Suprapubic skin (tissue), 4 donors: ENCODE measurements at places on chromosomes 16 and 17. TPM values are rescaled to one million over a fixed set of nuclear protein-coding genes. Genes with fewer than 3 reads are reported as not detected.

The KRTAP4-6 gene
- 9.0 TPM for total RNA-seq

The CLEC10A gene
- 1.8 TPM for total RNA-seq

The CDRT4 gene
- 10.2 TPM for total RNA-seq

The ALDH3A2 gene
- 1,000 TPM for total RNA-seq

The GAA gene
- 39.4 TPM for total RNA-seq

The TMEM88 gene
- total RNA-seq: 5.4 TPM

The KRT12 gene
- not detected for total RNA-seq

The TEX14 gene
- total RNA-seq: not detected

The EVI2A gene
- 3.3 TPM for total RNA-seq

The PRCD gene
- total RNA-seq: 1.3 TPM

The KIF19 gene
- 1.3 TPM for total RNA-seq

The ZPBP2 gene
- not detected for total RNA-seq

The CCDC144A gene
- 2.2 TPM for total RNA-seq

The SPNS3 gene
- not detected for total RNA-seq

The MFAP4 gene
- 14.9 TPM for total RNA-seq

The KRT36 gene
- total RNA-seq: 3.9 TPM

The CACNG5 gene
- not detected for total RNA-seq

The KRTAP4-3 gene
- total RNA-seq: 35.4 TPM

The COX11 gene
- 30.3 TPM for total RNA-seq

The CXCL16 gene
- 14.9 TPM for total RNA-seq

The RAB34 gene
- 60.7 TPM for total RNA-seq
